Right hindlimb (tissue), 1 donor: ENCODE measurements at places on chromosomes 12 and 14.

DNA sequence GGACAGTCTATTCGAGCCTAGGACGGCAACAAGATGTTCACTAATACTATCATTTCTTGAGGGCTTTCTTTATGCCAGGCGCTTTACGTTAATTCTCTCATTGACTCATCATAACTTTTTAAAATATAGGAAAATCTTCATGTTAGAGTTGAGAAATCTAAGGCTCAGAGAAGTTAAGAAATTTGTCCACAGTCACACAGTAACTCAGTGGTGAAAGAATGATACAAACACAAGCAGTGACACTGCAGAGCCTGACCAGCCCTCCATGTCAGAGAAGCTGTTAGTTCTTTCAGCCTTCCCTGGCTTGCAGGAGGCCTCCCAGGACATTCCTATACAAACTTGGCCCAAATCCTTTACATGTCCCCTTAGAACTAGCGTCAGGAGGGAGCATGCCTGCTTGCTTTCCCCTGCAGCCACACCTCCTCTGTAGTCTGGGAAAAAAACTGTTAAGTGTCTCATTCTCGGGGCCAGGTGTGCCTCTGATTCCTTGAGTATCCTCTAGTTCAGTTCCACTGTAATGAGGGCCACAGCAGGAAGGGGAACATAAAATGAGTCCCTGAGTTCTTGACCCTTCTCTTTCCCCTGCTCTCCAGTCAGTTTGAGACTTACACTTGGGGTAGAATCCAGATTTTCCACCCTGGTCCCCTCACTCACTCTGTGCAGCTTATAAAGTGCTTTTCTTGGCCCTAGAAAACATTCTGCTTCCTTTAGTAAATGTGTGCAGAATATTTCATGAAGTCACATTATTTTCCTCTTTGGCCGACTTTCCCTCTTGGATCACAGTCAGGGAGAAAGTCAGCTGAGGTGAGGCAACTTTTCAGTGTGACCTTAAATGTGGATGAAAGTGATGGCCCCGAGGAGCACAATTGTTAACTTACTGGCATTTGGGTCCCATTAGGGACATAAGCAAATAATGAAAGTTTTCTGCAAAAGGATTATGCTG is 152.2 kb upstream of the HIF1A start:
- peak; percentile 64 for DNase-seq

- DNase-seq, result no peak
Measured at GRCh38 chr12:42477941-42478340, 111.6 kb downstream of the PRICKLE1 start.

DNA sequence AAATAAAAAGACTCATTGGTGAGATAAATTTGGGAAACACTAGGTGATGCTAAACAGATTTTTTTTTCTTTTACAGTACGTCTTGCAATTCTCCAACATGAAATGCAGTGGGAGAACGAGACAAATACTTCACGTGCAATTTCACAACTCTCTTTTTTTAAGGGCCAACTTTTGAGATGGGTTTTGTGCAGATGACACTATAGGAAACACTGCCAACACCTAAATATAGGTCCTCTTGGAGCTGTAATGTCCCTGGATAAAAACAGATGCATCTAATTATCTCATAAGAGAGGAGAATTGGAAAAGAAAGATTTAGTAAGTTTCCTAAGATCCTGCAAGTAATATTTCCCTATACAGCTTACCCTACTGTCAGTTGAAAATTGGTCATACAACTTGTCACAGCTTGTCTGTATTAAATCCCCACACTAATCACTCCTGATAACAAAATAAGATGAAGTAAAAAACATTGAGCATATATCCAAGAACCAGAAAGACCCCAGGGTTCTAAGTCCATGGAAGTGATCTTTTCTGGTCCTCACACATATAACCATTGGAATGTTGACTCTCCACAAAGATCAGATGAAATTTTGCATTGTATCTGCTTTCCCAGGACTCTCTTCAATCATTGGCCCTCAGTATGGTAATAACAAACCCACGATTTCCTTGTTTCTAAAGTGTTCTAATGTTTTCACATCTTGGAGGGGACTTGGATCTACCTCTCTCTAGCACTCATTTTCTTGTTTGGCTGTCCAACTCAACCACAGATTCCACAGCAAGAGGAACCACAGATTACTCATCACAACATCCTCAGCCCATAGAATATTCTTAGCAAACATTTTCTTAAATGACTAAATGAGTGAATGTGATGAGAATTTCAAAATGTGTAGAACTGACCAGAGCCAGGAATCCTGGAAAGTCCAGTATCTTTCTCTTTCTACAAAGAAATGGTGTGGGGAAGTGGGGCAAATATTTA is 769.4 kb upstream of the USP15 start:
- DNase-seq, result no peak

DNA sequence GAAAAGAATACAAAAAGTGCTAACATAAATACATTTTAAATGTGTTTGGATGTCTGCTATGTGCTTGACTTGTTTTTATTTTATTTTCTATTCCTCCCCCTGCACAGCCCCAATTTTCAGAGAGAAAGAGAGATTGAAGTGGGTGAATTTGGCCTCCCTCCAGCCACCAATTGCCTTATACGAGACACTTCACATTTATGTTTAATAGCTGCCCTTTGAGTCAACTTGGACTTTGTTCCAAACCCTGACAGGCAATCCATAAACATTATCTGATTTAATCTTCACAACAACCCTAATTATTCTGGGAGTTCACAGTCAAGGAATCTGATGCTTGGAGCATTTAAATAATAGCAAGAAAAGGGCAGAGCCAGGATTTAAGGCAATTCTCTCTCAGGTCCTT is 161.7 kb downstream of the SLC15A4 start:
- DNase-seq, result no peak

- peak; percentile 93 for DNase-seq
Measured at GRCh38 chr12:2794736-2795289, at the start of gene FKBP4. Gene FKBP4, plus strand, starts transcription at chr12:2794970. Its CDS starts 170 bp downstream, at chr12:2795140.

DNA sequence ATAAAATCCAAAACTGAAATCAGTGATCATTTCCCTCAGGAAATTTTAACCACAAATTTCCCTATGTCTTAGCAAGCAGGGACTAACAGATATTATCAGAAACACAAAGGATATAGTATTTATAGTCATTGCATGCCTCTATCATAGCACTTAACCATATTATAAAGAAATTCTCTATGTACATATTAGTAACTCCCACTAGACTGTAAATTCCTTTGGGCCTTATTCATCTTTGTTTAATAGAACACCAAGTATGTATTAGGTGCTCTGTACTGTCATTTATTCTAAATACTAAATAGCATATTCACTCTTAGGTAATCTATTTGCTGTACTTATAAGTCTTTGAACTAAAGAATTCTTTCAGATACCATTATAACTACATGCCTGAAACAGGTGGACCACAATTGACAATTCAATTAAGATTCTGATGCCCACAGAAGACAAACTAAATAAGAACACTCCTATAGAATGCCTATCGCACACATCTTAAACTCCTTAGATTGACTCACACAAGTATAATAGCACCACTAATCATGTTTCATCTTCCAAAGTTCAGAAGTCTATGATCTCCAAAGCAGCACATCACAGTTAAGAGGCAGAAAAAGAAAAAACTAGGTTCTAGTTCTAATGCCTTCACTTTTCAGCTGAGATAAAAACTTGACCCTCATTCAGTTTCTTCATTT is 134.1 kb downstream of the FSCB start:
- no peak for DNase-seq

DNA sequence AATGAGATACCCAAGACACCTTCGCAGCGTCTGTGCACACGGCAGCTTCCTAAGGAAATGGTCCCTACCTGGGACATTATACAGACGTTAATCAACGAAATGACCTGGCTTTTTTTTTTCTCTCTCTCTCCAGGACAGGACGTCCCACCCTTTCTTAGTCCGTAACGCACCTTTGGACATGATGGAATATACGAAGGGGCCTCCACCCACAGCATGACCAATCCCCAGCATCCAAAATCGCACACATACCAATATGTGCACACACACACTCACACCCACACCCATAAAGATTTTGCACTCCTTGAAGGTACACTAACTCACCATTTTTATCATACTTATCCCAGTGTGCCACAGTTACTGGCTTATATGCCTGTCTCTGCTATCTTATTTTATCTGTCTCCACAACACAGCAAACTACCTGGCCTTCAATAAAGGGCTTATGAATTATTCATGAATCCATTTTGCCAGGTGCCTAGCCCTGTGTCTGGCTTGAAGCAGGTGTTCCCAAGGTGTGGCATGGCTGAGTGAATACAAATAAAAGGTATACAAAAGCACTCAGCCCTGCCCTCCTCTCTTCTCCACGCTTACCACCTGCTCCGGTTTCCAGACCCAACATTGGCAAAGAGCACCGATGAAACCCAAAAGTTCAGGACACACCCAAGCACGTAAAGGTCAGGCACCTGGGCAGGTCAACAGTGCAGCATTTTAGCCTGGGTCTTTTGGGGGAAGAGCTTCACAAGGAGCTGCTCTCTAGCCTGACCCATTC is 2.2 kb downstream of the SCNN1A start:
- DNase-seq, result no peak

GRCh38 chr12:9751204-9752144 is 9.2 kb downstream of the CD69 start:
- no peak for DNase-seq

GRCh38 chr14:100346306-100347091 is 23.4 kb downstream of the SLC25A47 start:
- no peak for DNase-seq
